ENCODE measurements at places on chromosomes 5 and 9.

DNA sequence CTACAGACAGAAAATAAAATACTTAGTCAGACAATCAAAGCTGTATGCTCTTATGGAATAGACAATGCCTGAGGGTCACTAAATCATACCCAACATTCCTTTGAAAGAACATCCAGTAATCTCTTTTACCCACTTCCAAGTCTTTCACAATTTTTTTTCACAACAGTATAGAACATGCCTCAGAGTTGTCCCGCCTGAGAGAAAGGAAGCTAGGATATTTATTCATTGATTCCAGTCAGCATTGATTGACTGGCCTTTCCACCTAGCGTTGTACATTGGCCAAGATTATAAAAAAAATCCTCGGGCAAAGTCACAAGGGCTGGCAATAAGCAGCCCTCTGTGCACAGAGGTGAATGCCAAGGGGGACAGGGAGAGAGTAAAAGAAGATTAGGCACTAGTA lies 318.1 kb upstream of the PIK3R1 start:
- DNase-seq: no peak

GRCh38 chr5:73437101-73437776 lies 11.3 kb downstream of the FOXD1 start:
- DNase-seq: no peak

DNA sequence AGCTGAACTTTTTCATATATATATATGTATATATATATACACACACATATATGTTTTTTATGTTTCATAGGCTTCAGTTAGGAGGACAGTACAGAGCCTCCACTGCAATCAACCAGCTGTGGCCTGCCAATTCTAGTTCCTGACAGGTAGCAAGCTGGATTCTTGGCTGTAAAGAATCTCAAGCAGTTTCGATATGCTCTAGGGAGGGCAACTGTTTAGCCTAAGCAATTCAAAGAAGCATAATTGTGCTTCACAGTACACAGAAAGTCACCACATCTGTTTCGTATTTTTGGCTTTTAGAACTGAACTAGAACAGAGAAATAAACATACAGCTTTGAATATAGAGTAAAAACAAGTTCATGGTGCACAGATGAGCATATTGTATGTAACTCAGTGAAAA lies 152.4 kb upstream of the ARRDC3 start:
- DNase-seq: no peak

DNA sequence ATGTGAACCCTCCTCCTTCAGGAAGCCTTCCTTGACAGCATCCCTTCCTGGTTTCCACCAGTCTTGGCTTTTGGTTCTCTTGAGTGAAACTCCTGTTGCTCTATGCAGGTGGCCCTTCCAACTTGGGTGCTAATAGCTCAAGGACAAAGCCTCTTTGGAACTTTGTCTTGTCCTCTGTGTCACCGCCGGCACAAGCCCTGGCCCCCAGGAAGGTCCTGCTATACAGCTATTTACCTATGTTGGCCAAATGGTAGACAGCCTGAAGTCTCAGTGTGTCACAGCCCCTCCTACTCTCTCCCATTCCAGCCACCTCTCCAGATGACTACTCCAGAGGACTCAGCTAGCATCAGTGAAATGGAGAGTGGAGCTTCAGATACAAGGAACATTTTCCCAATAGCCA lies 94.7 kb upstream of the ZNF618 start:
- no peak for DNase-seq
